ENCODE measurements at places on chromosomes 11 and 22.

DNA sequence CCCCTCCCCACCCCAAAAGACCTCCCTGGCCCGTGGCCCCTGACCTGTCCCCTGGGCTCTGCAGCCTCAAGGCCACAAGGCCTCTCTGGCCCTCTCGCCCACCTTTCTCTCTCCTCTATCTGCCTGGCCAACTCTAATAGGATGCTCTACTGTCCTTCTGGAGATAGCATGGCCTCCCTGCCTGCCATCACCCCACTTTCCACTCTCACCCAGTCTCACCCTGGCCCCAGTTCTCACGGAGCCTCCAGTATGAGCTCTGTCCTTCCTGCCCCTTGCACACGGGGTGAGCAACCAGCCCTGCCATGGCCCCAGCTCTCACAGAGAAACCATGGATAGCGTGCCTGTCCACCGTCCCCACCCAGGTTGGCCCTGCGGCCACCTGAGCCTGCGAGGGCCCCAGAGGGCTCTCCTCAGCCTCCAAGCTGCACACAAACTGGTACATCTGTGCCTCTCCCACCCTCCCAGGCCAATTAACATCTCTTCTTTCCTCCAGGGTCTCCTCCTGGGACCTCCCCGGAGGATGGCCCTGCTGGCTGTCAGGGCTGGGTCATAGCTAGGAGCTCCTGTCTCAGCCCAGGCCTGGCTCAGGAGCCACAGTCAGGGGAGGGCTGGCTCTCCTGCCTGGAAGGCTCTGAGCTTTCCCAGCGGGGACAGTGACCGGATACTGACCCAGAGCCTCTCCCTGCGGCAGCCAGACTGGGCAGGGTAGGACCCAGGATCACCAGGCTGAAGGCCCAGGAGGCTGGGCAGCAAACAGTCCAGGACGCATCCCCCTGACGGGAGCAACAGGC lies 22.3 kb downstream of the RTN4R start:
- H3K4me1 ChIP-seq: peaks cover 15% of the 10 kb centered on the region
- no peaks in the 10 kb centered on the region for H3K27me3 ChIP-seq
- H3K27ac ChIP-seq: peak overlapping the region; percentile 66
- no peak overlapping the region for H3K4me3 ChIP-seq
- H3K36me3 ChIP-seq: no peaks in the 10 kb centered on the region
- no peak for DNase-seq

- H3K4me3 ChIP-seq: peak overlapping the region; percentile 79
- peak overlapping the region; percentile 84 for H3K27ac ChIP-seq
- H3K36me3 ChIP-seq: peaks cover 7% of the 10 kb centered on the region
- DNase-seq: no peak
- peaks cover 30% of the 10 kb centered on the region for H3K4me1 ChIP-seq
Observed at GRCh38 chr22:46250783-46251125, 661 bp upstream of the CDPF1 start.

DNA sequence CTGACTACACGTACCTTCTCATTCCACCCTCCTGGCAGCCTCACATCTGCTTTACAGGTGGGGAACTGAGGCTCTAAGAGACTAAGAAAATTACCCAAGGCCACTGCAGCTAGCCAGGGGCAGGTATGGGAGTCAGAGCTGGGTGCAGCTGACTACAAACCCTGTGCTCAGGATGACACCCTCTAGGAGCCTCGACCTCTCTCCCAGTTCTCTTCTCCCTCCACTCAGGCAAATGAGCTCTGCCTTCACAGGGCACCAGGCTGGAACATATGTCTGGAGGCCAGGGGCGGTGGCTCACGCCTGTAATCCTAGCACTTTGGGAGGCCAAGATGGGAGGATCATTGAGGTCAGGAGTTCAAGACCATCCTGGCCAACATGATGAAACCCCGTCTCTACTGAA lies 4.0 kb downstream of the SYT12 start:
- no peak overlapping the region for H3K4me3 ChIP-seq
- no peaks in the 10 kb centered on the region for H3K36me3 ChIP-seq
- peaks cover 62% of the 10 kb centered on the region for H3K27me3 ChIP-seq
- H3K4me1 ChIP-seq: peaks cover 15% of the 10 kb centered on the region
- H3K27ac ChIP-seq: no peak overlapping the region
- DNase-seq: no peak

DNA sequence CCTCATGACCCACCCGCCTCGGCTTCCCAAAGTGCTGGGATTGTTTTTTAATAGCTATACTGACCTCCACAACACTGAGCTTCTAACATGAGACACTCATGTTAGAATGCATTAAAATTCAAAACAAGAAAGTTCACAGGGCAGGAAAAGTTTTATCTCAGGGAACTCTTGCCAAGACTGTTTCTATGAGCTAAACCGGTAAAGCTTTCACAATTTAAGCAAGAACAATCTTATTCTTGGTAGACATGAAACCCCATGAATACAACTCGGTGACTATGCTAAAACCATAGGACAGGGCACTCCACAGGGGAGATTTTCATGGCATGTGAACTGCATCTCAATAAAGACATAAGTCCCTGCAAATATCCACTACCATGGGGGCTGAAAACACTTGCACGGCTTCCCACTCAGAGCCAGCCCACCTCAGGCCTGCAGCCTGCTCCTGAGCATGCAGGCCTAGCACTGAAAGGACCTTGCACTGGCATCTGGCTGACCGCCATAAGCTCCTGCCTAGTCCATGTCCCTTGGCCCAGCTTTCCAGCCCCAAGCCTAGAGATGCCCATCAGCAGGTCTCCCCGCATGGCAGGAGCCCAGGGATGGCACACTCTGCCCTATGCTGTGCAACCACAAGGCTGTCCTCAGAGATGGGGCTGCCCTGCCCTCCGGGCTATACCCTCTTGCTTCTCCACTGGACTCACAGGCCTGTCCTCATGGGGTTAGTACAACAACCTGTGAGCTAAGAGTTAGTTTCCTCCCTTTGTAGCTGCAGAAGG lies 58.4 kb downstream of the DGCR2 start:
- H3K4me3 ChIP-seq: no peak overlapping the region
- H3K27me3 ChIP-seq: no peaks in the 10 kb centered on the region
- H3K36me3 ChIP-seq: peaks cover 29% of the 10 kb centered on the region
- no peak for DNase-seq

- H3K4me1 ChIP-seq: no peaks in the 10 kb centered on the region
- no peak overlapping the region for H3K27ac ChIP-seq
- DNase-seq: no peak
- no peaks in the 10 kb centered on the region for H3K27me3 ChIP-seq
- H3K36me3 ChIP-seq: no peaks in the 10 kb centered on the region
Observed at GRCh38 chr22:20228055-20228938, 39.8 kb downstream of the RTN4R start.

DNA sequence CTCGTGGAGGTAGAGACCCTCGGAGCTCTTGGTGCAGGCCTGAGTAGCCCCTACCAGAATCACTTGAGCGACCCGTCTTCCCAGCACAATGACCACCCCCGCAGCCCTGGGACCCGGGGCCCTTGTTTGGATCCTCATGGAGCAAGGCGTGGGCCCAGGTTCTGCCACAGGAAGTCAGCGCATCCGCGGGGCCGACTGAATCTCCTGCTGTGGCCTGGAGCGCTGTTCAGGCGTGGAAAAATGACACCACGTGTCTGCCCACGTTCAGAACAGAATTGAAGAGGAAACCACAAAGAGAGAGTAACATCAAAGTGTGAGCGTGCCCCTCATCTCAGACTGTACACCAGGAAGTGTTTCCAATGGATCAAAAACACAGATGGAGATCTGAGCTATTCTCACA lies 1479.2 kb downstream of the TBC1D22A start:
- H3K27me3 ChIP-seq: no peaks in the 10 kb centered on the region
- peaks cover 4% of the 10 kb centered on the region for H3K4me1 ChIP-seq
- H3K36me3 ChIP-seq: no peaks in the 10 kb centered on the region
- no peak overlapping the region for H3K27ac ChIP-seq

DNA sequence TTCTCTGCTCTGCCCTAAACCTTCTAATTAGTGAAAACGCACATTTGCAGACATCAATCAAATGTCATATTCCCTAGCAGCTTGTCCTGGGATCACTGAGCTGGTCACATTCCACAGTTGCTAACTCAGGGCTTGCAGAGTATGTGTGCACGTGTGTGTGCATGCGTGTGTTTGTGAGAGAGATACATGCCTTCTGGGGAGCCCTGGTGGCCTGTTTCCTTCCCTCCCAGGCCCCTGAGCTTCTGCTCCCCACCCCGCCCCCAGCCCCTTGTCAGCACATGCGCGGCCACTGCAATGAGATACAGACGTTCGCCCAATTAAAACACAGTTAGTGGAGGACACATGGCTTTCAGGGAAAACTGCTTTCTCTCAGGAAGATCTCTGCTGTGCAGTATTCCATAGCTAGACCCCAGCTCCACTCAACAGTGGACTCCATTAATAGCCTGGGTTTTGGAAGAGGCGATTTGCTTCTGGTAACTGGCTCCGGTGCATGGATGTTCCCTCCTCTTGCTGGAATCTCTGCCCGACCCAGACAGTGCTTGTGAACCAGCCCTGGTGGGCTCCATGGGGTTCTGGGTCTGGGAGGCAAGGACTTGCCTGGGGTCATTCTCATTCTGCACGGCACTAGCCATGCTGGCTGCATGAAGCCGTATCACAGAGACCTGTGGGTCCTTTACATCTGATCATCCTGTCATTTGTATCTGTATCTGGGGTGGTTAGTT lies 17.7 kb downstream of the LRP5 start:
- H3K27me3 ChIP-seq: peaks cover 2% of the 10 kb centered on the region
- peaks cover 41% of the 10 kb centered on the region for H3K4me1 ChIP-seq
- H3K27ac ChIP-seq: no peak overlapping the region

GRCh38 chr11:119663279-119663678 lies 65.7 kb downstream of the NECTIN1 start:
- no peaks in the 10 kb centered on the region for H3K27me3 ChIP-seq
- no peak overlapping the region for H3K27ac ChIP-seq
- no peaks in the 10 kb centered on the region for H3K36me3 ChIP-seq
- no peaks in the 10 kb centered on the region for H3K4me1 ChIP-seq

DNA sequence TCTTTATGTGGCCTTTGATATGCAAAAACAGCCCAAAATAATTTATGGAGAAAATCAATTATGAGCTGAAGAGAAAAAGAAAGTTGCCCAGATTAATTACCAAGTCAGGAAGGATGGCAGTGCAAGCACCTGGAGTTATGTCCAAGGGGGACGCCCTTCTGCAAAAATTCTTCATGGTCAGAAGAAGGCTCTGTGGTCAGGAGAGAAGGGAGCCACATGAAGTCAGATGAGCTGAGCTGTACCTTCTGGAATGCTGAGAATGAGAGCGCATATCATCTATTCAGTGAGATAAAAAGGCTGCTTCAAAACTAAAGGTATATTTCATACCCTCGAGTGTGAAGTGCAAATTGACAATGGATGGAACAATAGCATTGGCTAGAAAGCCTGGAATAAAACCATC lies 607.4 kb downstream of the NTM start:
- no peak overlapping the region for H3K27ac ChIP-seq
- H3K4me3 ChIP-seq: no peak overlapping the region
- H3K36me3 ChIP-seq: no peaks in the 10 kb centered on the region
- no peaks in the 10 kb centered on the region for H3K27me3 ChIP-seq
- no peak for DNase-seq

DNA sequence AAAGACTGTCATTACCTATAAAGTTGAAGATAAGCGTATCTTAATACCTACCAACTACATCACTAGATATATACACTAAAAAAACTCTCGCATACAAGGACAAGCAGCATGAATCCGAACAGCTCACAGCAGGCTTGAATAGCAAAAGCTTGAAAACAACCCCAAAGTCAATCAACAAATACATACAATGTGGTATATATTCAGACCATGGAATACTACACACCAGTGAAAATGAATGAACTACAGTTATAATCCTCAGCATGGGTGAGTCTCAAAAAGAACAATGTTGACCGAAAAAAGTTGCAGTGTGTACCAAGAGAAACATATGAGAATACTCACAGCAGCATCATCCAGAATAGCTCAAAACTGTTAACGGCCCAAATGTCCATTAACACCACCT lies 25.2 kb downstream of the USP28 start:
- DNase-seq: no peak
- H3K4me1 ChIP-seq: peaks cover 7% of the 10 kb centered on the region
- H3K4me3 ChIP-seq: no peak overlapping the region

DNA sequence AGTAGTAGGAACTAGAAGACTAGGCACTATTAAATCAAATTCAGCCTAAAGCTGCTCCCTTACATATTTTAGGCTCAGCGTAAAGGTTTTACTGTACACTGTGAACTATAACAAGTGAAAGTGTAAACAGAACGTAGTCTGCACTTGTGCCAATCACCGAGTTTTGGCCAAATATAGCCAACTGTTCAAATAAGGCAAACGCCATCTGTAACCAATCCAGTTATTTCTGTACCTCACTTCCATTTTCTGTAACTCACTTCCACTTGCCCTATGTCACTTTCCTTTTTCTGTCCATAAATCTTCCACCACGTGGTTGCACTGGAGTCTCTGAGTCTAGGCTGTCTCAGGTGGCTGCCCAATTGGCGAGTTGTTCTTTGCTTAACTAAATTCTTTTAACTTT lies 2132.2 kb downstream of the LRRC4C start:
- no peak overlapping the region for H3K27ac ChIP-seq
- H3K27me3 ChIP-seq: no peaks in the 10 kb centered on the region
- H3K4me3 ChIP-seq: no peak overlapping the region
- H3K4me1 ChIP-seq: no peaks in the 10 kb centered on the region
- no peak for DNase-seq

GRCh38 chr22:30609260-30610185 lies 2.5 kb downstream of the TCN2 start:
- peak overlapping the region; percentile 3 for H3K4me3 ChIP-seq
- H3K27ac ChIP-seq: peak overlapping the region; percentile 35
- no peaks in the 10 kb centered on the region for H3K36me3 ChIP-seq
- peaks cover 3% of the 10 kb centered on the region for H3K27me3 ChIP-seq
- peak; percentile 25 for DNase-seq

GRCh38 chr22:37214731-37215030 lies 2.4 kb upstream of the SSTR3 start:
- H3K27ac ChIP-seq: no peak overlapping the region
- peaks cover 4% of the 10 kb centered on the region for H3K36me3 ChIP-seq
- H3K27me3 ChIP-seq: no peaks in the 10 kb centered on the region
- peaks cover 28% of the 10 kb centered on the region for H3K4me1 ChIP-seq
- H3K4me3 ChIP-seq: no peak overlapping the region

DNA sequence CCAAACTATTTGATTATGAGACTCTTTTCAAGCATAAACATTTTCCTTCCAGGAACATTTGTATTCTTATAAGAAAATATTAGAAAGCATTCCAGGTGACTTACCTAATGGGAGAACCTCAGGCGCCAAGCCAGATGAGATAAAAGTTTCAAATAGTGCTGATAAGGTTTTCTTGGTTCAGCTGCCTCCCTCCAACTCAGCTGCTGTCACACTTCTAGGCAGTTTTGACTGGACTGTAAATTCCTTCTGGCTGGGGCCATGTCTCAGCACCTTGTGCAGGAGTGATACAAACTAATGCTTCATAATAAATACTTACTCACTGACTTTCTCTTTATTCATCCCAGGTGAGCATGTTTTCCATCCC lies 131.1 kb downstream of the MED15 start:
- no peak overlapping the region for H3K27ac ChIP-seq
- peaks cover 15% of the 10 kb centered on the region for H3K27me3 ChIP-seq
- H3K4me3 ChIP-seq: no peak overlapping the region
- no peaks in the 10 kb centered on the region for H3K4me1 ChIP-seq
- H3K36me3 ChIP-seq: no peaks in the 10 kb centered on the region
